Substantia nigra (tissue), 51 donors: ENCODE measurements at places on chromosomes 3 and 15.
A peak's percentile ranks its signal among the peaks of the same experiment; 100 is the strongest.

DNA sequence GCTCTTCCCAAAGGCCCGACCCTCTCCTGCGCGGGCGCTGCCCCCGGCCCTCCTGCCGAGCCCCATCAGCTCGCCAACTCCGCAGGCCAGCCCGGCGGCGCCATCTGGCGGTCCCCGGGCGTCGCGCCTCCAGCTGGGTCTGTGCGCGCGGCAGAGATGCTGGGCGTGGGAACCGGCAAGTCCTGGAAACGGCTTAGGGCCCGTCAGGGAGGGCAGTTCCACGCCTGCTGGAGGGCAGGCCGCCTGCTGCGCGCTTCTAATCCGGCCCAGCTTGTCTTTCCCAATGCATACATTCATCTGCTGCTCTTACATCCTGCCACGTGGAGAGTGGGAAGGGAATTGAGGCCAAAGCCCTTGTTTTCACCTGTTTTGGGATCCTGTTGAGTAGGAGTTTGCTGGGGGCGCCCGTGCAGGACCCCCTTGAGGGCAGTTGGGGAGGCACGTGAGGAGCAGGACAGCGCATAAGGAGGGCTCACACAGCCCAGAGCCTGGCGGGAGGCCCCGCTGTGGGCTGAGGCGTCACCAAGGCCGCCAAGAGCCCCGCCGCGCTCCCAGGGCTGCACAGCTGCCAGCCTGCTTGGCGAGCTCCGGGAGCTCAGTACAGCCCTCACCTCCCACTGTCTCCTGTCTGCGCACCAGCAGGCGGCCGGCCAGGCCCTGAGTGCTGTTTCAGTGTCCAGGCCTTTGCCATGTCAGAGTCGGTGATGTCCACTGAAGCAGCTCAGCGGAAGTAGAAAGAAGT, 165.6 kb downstream of the NSMCE3 start:
- DNase-seq = peak; percentile 72

DNA sequence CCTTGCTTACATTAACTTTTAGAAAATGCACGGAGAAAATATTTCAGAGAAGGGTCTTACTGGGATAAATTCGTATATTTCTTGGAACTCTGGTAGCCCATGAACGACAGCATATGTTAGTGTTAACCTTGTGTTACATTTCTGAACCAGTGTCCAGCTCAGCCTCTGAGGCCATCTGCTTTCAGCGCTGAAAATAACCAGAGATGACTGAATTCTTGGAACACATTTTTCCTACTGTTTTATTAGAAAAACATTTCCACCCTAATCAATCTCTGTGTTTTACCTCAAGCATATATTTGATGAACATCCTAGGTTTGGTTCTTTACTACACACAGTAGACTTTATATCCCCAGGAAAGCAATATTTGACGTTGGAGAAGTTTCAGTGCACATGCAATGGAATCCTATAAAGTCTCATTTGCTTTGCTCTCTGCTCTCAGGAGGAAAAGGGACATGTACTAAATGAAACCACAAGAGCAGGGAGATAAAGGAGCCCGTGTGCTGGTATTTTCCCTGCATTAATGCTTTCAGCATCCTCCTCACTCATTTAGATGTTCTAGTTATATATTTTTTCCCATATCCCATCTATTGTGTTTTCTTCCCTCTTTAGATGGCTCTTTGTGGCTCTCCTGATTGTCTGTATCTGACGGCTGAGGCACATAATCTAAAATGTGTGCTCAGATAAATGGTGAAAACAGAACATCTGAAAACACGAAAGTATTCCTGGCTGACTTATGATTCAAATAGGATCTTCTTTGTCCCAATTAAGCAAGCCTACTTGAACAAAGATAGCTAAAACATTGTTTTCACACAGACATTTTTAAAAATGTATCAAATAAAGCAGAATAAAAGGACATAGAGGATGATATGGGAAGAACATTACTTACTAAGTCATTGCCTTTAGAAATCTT, 151.7 kb upstream of the KCNMB2 start:
- DNase-seq = no peak

DNA sequence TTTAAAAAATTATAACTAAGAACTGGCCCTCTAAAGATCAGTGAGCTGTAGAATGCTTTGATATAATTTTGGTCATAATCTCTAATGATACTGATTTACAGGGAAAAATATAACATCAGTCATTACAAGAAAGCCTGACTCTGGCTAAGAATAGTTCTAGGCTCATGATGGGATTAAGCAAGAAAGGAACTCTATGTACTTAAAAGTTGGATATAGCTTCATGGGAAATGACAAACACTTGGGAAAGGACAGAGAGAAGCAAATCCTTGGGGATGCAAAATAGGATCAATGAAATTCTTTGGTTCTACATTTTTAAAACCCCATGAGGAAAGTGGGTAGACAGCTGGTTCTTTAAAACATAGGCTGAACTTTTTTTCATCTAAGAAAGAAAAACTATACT, 472.7 kb upstream of the NR2F2 start:
- no peak for DNase-seq

GRCh38 chr3:66991459-66991858, 6.6 kb upstream of the KBTBD8 start:
- DNase-seq = no peak

DNA sequence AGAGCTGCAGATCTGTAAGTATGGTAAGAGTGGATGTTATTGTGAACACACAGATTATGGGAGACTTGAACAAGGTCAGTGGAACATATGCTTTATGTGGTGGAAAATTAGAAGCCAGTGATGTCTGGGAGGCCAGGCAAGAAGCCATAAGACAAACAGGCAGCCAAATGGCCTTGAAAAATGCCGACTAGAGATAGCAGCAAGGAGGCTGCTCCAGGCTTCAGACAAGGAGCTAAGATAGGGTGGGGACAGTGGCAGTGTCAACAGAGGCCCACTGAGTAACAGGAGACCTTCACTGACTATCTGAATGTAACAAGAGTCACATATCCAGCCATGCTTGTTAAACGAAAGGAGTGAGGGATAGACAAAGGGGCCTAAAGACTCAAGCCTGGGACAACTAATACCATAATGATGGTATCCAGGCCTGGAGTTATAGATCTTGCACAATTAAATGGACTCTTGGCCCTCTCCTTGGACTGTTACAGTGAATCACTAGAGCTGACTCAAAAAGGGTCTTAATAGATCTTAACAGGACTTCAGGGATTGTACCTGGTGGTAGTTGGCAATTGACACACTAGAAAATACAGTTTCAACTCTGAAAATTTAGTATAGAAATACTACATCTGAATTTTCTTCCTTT, 50.6 kb downstream of the CFAP20DC start:
- no peak for DNase-seq

DNA sequence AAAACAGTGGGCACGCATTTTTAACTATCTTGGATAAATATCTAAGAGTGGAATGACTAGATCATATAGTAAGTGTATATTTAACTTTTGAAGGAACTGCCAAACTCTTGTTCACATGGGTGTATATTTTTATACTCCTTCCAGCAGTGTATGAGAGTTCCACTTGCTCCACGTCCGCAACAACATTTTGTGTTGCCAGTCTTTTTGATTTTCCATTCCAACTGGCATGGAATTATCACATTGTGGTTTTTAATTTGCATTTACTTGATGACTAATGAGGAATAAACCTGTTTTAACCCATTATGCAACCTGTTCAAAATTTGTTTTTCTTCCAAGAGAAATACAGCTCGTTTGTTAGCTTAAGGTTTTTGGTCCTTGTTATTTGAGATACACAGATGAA, 51.6 kb downstream of the ZNF621 start:
- DNase-seq = no peak

GRCh38 chr3:69226071-69226470, 103.7 kb upstream of the LMOD3 start:
- no peak for DNase-seq

DNA sequence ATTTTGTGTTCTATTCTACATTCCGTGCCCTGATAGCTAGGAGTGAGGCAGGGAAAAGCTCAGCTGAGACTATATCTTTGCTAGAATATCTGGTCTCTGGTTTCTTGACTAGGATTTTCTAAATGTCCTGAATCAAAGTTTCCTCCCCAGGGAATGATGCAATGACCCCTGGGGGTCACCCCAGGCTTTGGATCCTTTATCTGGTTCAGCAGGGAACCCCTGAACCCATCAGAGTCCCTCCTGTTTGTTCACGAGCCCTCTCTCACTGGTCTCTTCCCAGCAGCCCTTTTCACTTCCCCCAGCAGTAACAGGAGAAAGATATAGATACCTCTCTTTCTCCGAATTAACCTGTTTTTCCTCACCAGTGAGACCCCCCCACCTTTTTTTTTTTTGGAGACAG, 14.3 kb downstream of the TM2D3 start:
- no peak for DNase-seq

DNA sequence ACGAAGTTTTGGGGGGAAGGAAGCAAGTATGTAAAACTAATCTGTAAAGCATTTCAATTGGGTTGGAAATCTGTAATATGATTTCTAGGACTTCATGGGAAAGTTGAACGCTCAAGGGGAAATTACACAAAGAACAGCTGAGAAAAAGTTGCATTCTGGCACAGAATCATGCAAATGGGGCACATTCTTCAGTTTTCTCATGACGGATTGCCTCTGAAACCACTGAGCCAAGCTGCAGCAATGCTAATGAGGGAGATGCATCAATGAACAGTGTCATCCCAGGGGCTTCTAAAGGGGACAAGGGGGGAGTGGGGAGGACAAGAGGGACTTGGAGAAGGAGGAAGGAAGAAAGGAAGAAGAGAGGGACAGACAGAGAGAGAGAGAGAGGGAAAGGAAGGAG, 291.4 kb upstream of the ATP11B start:
- no peak for DNase-seq

DNA sequence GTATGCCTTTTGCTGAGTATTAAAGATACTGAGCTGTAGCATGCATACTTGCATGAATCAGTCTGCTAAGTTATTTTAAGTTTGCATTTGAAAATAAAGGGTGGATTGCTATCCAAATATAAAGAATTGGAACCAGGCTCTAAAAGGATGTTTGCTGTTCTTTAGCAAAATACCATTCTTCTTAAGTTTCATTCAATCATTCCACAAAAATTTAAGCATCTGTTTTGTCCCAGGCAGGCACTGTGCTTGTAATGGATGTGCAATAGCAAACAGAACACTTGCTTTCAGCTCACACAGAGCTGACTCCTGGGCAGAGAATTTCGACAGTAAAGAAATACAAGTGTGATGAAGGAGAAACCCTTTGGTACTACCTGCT, 151.1 kb downstream of the PGPEP1L start:
- no peak for DNase-seq

- DNase-seq = no peak
Measured at GRCh38 chr3:185781759-185782158, 43.1 kb downstream of the IGF2BP2 start.

DNA sequence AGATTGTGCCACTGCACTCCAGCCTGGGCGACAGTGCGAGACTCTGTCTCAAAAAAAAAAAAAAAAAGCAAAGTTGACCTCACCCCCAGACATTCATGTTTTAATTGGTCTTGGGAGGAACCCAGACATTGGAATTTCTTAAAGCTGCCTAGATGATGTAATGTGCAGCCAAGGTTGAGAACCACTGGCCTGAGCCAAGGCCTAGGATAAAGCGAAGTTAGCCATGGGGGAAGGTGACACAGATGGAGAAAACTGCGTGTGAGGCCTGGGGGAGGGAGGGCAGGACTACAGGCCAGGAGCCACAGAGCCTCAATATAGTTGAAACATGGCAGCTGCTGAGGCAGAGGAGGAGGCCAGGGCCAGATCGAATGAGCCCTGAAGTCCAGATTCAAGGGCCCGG, 21.0 kb downstream of the GLB1 start:
- no peak for DNase-seq

GRCh38 chr15:67803996-67804843, 21.1 kb upstream of the SKOR1 start:
- DNase-seq = no peak

DNA sequence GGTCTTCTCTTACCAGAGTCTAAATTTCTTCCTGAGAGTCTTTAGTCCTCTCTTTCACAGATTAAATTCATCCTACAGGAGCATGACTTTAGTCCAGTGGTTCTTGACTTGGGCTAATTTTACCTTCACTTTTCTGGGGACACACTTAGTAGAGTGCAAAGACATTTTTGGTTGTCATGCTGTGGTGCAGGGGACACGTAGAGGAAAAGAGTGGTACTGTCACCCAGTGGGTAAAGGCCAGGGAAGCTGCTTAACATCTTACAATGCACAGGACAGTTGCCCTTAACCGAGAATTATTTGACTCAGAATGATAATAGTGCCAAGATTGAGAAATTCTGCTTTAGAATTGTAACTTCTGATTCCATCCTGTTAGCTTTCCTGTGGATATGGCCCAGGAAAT, 772.5 kb upstream of the GRM7 start:
- no peak for DNase-seq

- DNase-seq = no peak
Measured at GRCh38 chr15:51752888-51753287, 1.5 kb downstream of the TMOD2 start.

- no peak for DNase-seq
Measured at GRCh38 chr15:94889153-94889552, 657.8 kb downstream of the MCTP2 start.

DNA sequence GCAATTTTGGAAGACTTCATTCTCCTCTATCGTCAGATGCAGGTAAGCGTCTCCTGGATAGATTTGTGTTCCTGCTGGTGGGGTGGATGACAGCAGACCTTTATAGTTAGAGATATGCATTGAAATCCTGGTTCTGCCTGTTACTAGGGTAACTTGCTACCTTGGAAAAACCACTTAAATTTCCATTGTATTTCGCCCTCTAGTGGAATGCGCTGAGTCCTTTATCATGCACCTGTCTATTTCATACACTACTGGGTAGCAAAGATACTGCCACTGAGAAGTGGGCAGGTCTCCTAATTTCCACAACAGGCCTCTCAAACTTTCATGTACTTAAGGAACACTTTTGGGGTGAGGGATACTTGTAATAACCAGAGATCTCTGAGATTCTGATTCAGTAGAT, 209.5 kb upstream of the SUCLG2 start:
- no peak for DNase-seq

DNA sequence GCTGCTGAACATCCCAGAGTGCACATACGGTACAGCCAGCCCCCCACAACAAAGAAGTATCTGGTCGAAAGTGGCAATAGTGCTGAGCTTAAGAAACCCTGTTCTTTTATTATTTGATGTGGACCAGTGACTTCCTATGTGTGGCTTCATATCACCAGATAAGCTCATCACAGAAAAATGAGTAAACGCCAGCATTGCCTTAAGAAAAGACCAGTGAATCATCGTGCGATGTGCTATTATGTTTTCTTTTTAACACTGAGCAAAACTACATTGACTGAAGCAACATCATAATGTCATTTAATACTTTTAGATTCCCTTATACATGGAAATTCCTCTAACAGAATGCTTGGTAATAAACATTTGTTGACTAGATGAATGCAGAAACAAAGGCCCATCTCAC, 45.2 kb upstream of the ARRDC4 start:
- no peak for DNase-seq

DNA sequence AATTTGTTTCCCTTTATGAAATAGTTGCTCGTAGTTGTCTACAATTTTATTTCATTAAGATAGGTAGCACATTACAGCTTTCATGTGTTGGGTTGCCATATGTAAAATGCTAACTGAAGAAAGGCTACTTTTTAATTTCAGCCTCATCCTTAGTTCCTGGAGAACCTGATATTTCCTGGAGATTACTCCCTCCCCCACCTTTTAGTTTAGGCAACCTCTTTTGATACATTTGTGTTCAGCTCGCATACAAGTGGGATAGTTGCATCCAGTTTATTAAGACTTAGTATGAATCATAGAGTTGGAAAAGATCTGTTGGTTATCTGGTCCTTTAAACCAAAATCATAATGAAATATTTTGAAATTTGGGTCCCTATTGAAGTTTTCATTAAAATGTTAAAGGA, 6.0 kb downstream of the SETD5 start:
- no peak for DNase-seq

GRCh38 chr15:80783260-80783659, 4.1 kb downstream of the CEMIP start:
- DNase-seq = no peak

GRCh38 chr15:23467110-23467600, 20.1 kb upstream of the GOLGA6L2 start:
- no peak for DNase-seq
